ENCODE measurements at places on chromosomes 4 and X. TPM values are rescaled to one million over a fixed set of nuclear protein-coding genes. Genes with fewer than 3 reads are reported as not detected.

The CXorf51A gene
- polyA plus RNA-seq = not detected

The SLITRK2 gene
- polyA plus RNA-seq = not detected

The GYPE gene
- not detected for polyA plus RNA-seq

The XPNPEP2 gene
- polyA plus RNA-seq = 80.1 TPM

The TRPC3 gene
- polyA plus RNA-seq = 0.72 TPM

The MFAP3L gene
- under 0.01 TPM for polyA plus RNA-seq

The UGT2B17 gene
- 974 TPM for polyA plus RNA-seq

The GLRB gene
- 0.22 TPM for polyA plus RNA-seq

The GUCY1B1 gene
- polyA plus RNA-seq = 0.81 TPM

The ELMOD2 gene
- polyA plus RNA-seq = 36.3 TPM

The ASB11 gene
- 0.27 TPM for polyA plus RNA-seq

The VSIG1 gene
- polyA plus RNA-seq = 0.16 TPM

The BST1 gene
- polyA plus RNA-seq = 13.4 TPM

The CLDN22 gene
- polyA plus RNA-seq = 0.06 TPM

The PAGE4 gene
- not detected for polyA plus RNA-seq

The GRIA2 gene
- 1.6 TPM for polyA plus RNA-seq

The ADAMTS3 gene
- polyA plus RNA-seq = 0.16 TPM

The TGIF2LX gene
- not detected for polyA plus RNA-seq

The GYPB gene
- polyA plus RNA-seq = not detected

The CCDC158 gene
- polyA plus RNA-seq = 0.03 TPM

The SPINK2 gene
- 0.52 TPM for polyA plus RNA-seq

The ARHGEF38 gene
- polyA plus RNA-seq = 0.54 TPM

The IBSP gene
- polyA plus RNA-seq = not detected

The NEK1 gene
- 4.4 TPM for polyA plus RNA-seq

The BGN gene
- 7.8 TPM for polyA plus RNA-seq

The RPS6KA6 gene
- 8.8 TPM for polyA plus RNA-seq

The TBCK gene
- polyA plus RNA-seq = 8.5 TPM

The NDUFB11 gene
- polyA plus RNA-seq = 78.1 TPM

The H2BW2 gene
- not detected for polyA plus RNA-seq

The SRPK3 gene
- polyA plus RNA-seq = 1.1 TPM

The HPGD gene
- polyA plus RNA-seq = 215 TPM

The MAGEA9B gene
- polyA plus RNA-seq = not detected

The CENPVL3 gene
- polyA plus RNA-seq = 3.4 TPM

The DDX53 gene
- not detected for polyA plus RNA-seq

The MED12 gene
- polyA plus RNA-seq = 8.4 TPM

The SMIM10 gene
- polyA plus RNA-seq = 5.8 TPM

The TENT5D gene
- polyA plus RNA-seq = not detected

The GDPD2 gene
- 26.4 TPM for polyA plus RNA-seq

The MID2 gene
- 0.81 TPM for polyA plus RNA-seq

The ELOVL6 gene
- polyA plus RNA-seq = 2.9 TPM

The MAGEA2B gene
- not detected for polyA plus RNA-seq

The USP26 gene
- polyA plus RNA-seq = not detected

The DOK7 gene
- 0.81 TPM for polyA plus RNA-seq

The PCSK1N gene
- polyA plus RNA-seq = 8.1 TPM

The SPANXC gene
- polyA plus RNA-seq = not detected

The ANXA3 gene
- 41.9 TPM for polyA plus RNA-seq

The CLCN4 gene
- 0.70 TPM for polyA plus RNA-seq

The RENBP gene
- polyA plus RNA-seq = 32.4 TPM

The COQ2 gene
- 6.3 TPM for polyA plus RNA-seq

The TKTL2 gene
- 0.01 TPM for polyA plus RNA-seq

The MAP7D2 gene
- polyA plus RNA-seq = 2.2 TPM

The DCAF12L2 gene
- 0.24 TPM for polyA plus RNA-seq

The RAI2 gene
- 11.2 TPM for polyA plus RNA-seq

The TRIM75 gene
- polyA plus RNA-seq = not detected

The MAGEA4 gene
- polyA plus RNA-seq = not detected

All from small intestine (tissue), 16 donors.